HCT116 (cell line): ENCODE measurements at places on chromosomes 3 and 15.

- no peak for DNase-seq
These were observed 15.1 kb upstream of the RFTN1 start for GRCh38 chr3:16528581-16528993.

- DNase-seq: no peak
These were observed 20.6 kb upstream of the ADCY5 start for GRCh38 chr3:123469323-123469995.

GRCh38 chr3:129723558-129724324, 117.3 kb upstream of the PLXND1 start:
- DNase-seq: no peak

GRCh38 chr3:133161656-133162055, 123.5 kb downstream of the TMEM108 start:
- DNase-seq: no peak

- no peak for DNase-seq
These were observed 33.1 kb downstream of the ARIH2 start for GRCh38 chr3:48951764-48952163.

- DNase-seq: peak; percentile 51
These were observed 7.0 kb upstream of the CD276 start for GRCh38 chr15:73677146-73677607.

DNA sequence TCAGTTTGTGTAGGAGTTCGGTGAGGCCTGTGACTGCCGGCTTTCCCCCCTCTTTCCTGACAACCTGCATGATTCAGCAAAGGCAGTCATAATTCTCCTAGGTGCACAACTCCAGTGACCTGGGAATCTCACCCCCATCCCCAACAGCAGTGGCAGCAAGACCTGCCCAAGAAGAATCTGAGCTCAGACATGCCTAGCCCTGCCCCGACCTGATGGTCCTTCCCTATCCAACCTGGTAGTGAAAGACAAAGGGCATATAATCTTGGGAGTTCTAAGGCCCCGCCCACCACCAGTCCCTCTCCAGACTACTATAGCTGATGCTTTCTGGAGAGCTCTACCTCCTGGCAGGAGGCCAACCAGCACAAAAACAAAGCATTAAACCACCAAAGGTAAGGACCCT, 44.2 kb upstream of the ZBED2 start:
- no peak for DNase-seq

DNA sequence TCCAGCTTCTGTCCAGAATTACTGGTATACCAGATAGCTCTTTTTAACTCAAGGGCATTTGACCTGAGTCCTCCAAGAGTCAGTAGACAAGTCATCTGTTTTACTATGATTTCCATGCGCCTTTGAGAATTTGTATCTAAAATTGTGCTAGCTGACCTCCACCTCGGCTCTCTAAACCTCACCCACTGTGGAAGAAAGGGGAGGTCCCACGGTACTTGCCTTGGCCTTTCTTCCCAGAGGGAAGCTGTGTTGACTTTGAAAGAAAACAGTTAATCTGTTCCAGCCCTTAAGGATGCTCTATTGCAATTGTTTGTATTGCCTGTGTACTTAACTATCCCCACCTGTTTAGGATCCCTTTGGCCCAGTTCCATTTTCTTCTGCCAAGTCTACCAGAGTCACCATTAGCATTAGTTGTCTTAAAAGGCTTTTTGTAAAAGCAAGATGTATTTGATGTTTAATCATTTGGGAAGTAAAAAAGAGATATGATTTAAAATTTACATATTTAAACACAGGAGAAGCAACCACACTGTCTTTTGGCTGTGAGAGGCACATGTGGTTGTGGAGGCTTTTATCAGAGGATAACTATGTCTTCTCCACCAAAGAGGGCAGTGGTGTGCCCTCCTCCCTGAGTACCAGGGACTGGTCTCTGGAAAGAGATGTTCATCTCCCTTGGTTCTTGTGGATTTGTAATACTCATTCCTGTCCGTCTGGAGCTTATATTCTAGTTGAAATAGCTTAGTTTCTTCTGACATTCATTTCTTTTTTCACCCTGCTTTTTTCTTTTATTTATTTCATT, 88.8 kb downstream of the CRTC3 start:
- no peak for DNase-seq

DNA sequence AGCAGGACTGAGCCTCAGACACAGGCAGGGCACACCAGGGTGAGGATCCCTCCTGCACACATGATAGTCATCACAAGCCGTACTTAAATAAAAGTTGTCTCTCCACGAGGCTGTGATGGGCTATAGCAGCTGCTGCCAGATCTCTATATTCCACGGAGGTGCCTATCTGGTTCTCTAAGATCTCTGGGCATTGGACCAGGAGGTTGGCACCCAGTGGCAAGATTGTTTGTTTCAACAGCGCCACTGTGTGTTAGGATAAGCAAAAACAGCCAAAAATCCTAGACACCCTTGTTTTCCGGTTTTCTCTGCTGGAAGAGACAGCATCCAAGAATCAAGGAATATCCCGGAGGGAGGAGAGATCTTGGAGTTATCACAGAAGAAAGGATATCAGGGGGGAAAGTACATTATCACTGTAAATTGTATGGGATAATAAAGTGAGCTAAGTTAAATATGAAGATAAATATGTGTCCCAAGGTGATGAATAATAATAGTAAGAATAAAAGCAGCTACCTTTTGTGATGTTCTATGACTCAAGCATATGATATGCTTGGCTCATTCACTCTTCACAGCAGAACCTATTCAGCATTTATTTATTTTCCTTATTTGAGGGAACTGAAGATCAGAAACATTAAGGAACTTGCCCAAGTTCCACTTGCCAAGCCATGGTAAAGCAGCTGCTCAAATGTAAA, 90.6 kb upstream of the AKAP13 start:
- DNase-seq: peak; percentile 58

GRCh38 chr3:66385066-66385465, 115.8 kb downstream of the LRIG1 start:
- DNase-seq: no peak

GRCh38 chr15:49088996-49089395, 42.8 kb upstream of the SECISBP2L start:
- DNase-seq: no peak

GRCh38 chr15:58017869-58018268, 47.6 kb downstream of the ALDH1A2 start:
- DNase-seq: no peak

DNA sequence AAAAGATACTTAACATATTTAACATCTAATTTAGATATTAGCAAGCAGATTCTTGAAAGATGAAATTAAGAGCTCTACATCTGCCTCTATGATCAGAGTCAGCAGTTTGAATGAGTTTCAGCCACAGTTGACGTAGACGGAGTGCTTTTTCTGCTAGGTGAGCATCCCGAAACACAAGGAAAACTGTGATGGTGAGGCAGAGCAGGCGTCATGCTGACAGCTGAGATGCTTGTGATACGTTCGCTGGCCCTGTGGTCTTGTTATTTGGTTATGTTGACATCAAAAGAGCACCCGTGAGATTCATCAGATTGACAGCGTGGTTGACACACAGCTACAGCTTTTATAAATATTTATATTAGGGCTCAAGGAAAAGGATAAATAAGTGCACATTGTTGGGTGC, 19.6 kb upstream of the GOLGA8B start:
- no peak for DNase-seq

- peak; percentile 71 for DNase-seq
These were observed 71.0 kb downstream of the SQOR start for GRCh38 chr15:45705510-45706473.

GRCh38 chr3:115626006-115626409, 2.7 kb downstream of the GAP43 start:
- DNase-seq: no peak

GRCh38 chr15:63176302-63176701, 13.1 kb upstream of the RAB8B start:
- no peak for DNase-seq

DNA sequence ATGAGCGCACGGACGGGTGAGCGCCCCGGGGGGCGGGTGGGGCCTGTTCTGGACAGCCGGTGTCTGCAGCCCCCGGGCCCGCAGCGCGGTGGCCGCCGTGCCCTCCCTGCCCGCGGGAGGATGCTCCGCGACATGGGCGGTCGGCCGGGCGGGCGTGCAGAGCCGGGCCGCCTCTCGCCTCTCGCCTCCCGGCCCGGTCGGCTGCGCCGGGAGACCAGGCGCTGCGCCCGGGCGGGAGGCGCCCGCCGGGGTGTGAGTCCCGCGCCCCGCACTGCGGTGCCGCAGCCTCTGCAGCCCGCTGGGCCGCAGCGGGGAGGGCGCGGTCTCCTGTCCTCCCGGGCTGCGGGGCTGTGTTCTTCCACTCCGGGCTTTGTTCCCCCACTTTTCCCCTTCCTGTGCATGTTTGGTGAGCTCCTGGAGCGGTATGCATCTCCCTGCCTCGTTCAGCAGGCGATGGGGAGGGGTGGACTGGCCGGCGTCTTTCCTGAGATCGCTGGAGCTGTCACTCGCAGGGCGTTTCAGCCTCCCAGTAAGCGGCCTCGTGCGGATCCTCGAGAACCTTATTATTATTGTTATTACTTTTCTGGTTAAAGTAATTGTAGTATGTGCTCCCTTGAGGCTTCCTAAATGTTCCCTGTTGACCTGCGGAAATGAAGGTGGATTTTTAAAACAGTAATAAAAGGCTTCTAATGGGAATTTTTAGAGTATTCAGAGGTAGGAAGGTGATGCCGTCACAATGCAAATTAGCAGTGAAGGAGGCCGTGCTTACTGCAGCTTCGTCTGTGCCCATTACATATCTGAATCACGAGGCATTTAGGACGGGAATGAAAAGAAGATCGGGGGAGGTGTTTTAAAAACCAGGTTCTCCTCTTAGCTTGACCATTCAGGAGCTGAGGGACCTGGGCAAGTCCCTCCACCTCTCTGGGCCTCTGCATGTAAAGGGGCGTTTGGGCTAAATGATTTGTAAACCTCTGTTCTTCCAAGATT, 593 bp downstream of the TMOD2 start:
- DNase-seq: no peak

- no peak for DNase-seq
These were observed 152.9 kb downstream of the SLCO3A1 start for GRCh38 chr15:92006186-92007028.

DNA sequence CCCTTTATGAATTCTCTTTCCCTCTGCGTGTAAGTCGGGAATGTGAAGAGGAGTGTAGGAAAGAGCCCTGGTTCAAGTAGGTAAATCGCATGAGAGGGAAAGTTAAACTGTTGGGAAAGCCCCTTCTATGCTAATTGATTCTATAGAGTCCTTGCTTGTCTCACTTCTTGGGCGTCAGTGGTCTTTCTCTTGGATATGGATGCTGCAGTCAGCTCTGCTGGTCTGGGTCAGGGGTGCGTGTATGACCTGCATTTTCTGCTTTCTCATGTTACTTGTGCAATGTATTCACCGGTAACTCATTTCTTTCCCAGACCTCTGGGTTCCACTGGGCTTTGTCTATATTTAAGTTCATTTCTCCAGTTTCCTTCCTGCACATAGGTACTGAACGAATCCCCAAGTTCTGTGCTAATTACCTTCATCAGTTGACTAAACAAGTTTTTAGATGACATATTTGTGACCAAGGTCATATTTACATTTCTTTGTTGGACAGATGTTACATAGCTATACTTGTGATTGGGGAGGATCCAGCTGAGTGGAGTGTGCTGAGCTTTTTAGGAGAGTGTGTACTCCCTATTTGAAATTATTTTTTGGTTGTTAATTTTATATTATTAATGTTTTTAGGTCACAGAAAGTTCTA, 1.4 kb downstream of the SETD5 start:
- DNase-seq: no peak

- DNase-seq: no peak
These were observed 93.4 kb downstream of the RBMS3 start for GRCh38 chr3:29374226-29374625.

GRCh38 chr3:47420044-47420430, 39.2 kb downstream of the PTPN23 start:
- no peak for DNase-seq

DNA sequence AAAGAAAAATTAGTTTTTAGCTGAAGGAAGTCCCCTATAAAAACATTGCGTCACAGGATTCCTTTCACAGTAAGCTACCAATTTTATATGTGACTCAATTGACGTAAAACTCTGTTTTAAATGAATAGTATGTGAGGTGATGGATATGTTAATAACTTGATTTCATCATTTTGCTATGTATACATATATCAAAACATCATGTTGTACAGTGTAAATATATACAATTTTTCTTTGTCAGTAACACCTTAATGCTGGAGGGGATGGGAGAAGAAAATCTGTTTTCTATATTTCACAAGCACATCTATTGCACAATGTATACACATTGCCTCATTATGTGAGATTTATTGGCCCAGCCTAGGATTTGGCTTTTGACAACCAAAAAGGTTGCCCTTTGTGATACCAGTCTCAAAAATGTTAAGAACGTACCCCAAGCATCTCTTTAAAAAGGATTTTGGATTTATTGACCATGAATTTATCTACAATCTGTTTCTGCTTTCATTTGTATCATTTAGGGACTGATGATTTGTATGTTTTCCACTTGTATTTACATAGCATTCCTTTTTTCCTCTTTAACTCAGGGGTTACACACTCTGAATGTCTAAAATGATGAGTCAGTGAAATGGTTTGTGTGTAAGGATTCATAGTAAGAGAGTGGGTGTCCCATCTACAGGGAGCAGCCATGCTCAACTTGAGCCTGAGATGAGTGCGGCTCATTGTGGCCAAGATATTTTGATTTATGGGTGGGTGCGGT, 62.6 kb downstream of the CRTC3 start:
- no peak for DNase-seq

GRCh38 chr15:100898152-100898490, 18.5 kb downstream of the ALDH1A3 start:
- DNase-seq: no peak

- no peak for DNase-seq
These were observed 24.5 kb upstream of the TOP2B start for GRCh38 chr3:25689226-25689625.

- no peak for DNase-seq
These were observed 102.3 kb downstream of the ZNF621 start for GRCh38 chr3:40627095-40627494.

DNA sequence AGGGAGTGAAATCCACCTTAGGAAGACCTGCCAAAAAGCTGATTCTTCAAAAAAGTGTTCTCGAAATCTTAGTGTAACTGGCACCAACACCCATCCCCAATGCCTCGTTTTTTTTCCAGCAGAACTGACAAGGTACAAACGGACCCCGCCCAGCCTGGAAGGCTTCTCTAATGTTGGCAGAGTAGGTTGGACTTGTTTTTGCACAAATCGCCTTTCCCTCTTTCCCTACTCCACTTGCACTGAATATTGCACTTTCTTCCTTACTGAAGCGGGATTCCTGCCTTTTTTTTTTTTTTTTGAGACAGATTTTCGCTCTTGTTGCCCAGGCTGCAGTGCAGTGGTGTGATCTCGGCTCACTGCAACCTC, 544 bp upstream of the TIMMDC1 start:
- no peak for DNase-seq

GRCh38 chr3:196969660-196970546, 1.3 kb upstream of the PIGZ start:
- no peak for DNase-seq

GRCh38 chr3:61912158-61912557, 350.8 kb downstream of the PTPRG start:
- DNase-seq: no peak

DNA sequence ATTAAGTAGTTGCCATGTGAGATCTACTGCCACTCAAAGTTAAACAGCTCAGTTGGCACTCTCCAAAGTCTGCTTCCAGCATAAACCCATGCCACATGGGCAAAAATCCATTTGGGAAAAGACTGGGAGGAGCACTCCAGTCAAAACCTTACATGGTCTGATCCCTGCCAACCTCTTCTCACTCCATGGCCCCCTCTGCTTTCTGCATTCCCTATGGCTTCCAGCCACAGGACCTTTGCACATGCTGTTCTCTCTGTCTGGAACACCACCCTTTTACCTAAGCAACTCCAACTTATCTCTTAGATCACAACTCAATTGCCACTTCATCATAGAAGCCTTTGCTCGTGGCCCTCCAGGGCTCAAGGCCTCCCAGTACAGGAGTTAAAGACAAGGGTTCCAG, 70.4 kb upstream of the WNT5A start:
- no peak for DNase-seq
